ENCODE measurements at places on chromosomes 3 and 15. TPM values are rescaled to one million over a fixed set of nuclear protein-coding genes. Genes with fewer than 3 reads are reported as not detected.

- DNase-seq = no peak
These were observed 62.7 kb downstream of the EEFSEC start for GRCh38 chr3:128215800-128216495.

DNA sequence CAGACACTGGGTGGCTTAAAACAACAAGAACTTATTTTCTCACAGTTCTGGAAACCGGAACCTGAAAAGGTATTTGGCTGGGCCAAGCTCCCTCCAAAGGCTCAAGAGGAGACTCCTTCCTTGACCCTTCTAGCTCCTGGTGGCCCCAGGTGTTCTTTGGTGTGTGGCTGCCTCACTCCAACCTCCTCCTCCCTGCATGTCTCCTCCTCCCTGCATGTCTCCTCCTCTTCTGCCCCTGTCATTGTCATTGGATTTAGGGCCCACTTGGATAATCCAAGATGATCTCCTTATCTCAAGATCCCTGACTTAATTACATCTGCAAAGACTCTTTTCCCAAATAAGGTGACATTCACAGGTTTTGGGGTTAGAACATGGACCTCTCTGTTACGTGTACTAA lies 69.8 kb upstream of the MFGE8 start:
- no peak for DNase-seq

GRCh38 chr3:25820366-25820765 lies 30.5 kb downstream of the OXSM start:
- DNase-seq = peak; percentile 75

- DNase-seq = no peak
These were observed 459.2 kb upstream of the ARRDC4 start for GRCh38 chr15:97501291-97501690.

DNA sequence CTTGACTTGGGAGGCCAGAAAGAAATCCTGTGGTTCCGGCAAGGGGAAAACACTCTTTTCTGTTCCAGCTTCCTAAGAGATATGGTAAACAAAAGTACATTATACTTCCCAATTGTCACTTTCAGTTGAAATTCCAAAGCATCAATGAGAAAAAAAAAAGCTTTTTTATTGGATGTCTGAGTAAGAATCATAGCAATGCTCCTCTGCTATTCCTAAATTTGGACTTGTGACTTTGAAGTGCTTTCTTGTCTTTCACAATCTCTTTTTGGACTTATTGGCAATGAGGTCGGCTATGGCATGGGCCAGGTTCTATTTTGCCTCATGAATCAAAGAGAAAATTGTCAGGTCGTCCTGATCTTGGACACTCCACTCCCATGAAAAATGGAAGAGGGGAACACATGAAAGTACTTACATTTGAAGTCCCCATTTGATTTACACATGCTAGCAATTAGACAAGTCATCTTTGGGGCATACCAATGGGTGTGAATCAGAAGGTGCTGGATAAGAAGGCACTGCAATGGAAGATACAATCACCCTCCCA lies 170.5 kb downstream of the GREM1 start:
- no peak for DNase-seq

Gene CCR1
- not detected for total RNA-seq

- DNase-seq = no peak
These were observed 422.7 kb downstream of the PLCL2 start for GRCh38 chr3:17307482-17307881.

Data from kidney epithelial cell (primary cell).